NCI-H1930 (cell line): ENCODE measurements at places on chromosomes 5 and 9.

- DNase-seq: no peak
Measured at GRCh38 chr9:98097836-98098235, 21.2 kb downstream of the TRIM14 start.

DNA sequence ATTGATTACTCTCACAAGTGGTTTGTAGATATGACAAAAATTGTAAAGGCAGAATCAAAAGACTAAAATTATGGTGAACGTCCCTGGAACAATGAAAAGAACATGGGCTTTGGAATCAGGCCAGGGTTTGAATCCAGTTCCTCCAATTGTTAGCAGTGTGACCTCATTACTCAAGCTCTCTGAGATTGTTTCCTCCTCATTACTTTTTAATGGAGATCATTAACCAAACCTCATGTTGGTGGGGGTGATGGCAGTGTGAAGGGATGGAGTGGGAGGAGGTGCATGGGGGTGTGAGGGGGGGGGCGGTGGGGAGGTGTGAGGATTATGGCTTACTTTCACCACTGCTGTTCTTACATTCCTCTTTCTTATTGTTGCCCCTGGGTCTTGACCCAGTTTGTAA, 44.1 kb upstream of the FOXE1 start:
- DNase-seq: no peak

DNA sequence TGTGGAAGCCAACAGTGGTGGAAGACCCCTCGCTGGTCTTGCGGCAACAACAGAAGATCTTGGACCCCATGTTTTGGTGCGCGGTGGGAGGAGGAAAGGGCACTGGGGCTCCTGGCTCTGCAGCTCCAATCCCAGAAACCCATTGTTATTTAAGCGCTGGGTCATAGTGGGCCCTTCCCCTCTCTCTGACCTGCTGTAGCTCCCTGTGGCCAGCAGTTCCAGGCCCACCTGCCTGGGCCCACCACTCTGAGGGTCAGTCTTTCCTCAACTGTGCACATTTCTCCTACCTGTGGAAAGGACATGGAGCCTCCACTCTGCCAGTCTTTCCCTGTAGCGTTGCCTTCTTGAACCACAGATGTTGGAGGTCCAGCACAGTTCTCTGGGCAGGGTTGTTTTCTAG, at the start of gene TEX53:
Gene TEX53 (minus strand): TSS at position 101 of the 400 bp plus-strand sequence. CDS start 31 bp downstream, at position 70.
- DNase-seq: no peak

GRCh38 chr9:69172895-69173294, 1.2 kb upstream of the TJP2 start:
- no peak for DNase-seq

- DNase-seq: no peak
Measured at GRCh38 chr9:136517950-136518349, 27.9 kb downstream of the NOTCH1 start.

DNA sequence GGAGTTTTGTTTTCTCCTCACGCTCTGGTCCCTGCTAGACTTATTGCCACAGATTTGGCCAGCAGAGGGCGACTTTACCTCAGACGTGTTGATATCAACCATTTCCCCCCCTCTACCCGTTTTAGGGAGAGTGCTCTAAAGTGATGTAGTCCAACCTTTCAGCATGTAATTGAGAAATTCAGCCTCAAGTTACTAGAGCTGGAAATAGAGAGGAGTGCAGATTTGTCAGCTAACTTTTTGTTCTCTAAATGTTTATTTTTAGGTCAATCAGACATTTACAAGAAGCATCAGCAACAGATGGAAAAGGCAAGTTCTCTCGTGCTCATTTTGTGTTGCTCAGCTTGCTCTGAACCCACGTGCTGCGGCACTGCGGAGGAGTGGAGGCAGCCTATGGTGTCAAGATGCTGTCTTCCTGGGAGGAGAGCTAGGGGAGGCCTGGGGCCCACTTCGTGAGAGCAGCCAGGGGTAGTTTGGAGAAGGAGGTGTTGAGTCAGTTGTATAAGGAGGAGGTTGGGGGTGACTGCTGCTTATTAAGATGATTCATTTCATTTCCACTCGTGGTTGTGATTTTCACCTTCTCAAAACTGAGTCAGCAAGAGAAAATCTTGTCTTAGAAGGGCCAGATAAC, 53.6 kb downstream of the GPR107 start:
- peak; percentile 16 for DNase-seq

- no peak for DNase-seq
Measured at GRCh38 chr5:134512661-134512999, 12.8 kb upstream of the JADE2 start.

- no peak for DNase-seq
Measured at GRCh38 chr9:6843742-6844141, 86.0 kb downstream of the KDM4C start.

GRCh38 chr9:21989440-21990189, 4.6 kb downstream of the CDKN2A start:
- no peak for DNase-seq

GRCh38 chr9:116099821-116100220, 53.8 kb upstream of the PAPPA start:
- DNase-seq: no peak

GRCh38 chr9:110623462-110624025, 44.0 kb upstream of the SVEP1 start:
- DNase-seq: peak; percentile 38

DNA sequence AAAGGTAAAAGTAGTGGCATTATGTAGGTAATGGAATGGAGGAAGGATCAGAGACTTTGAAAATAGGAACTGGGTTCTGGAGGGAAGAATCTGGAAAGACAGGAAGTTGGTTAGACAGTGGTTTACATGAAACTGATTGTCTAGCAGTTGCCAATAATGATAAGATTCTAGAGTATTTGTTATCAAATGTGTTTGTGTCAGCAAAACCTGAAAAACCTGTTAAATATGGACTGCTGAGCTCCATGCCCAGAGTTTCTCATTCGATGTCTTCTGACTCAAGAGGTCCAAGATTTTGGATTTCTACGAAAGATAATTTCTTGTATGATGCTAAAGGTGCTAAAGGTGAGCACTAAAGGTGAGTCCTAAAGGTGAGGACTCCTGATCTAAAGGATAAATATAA, 515.0 kb upstream of the TUSC1 start:
- no peak for DNase-seq

DNA sequence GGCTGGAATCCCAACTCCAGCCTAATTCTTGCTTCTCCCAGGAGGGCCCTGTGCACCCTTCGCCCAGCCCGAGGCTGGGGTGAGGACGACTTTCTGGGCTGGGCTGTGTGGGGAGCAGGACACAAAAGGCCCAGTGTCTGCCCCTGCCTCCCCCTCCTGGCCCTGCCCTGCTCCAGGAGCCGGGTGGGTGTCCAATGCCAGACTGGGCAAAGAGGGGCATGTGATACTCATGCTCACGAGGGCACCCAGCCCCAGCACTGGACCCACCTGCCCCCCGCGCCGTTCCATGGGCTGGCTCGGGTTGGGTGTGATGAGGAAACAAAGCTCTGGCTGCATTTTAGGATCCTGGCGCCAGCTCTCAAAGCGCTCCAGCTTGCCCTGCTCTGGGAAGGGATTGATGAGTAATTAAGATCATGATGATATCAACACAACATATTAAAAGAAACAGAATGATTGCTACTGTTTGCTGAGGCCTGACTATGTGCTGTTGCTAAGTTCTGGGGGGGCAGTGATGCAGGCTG, 30.7 kb downstream of the LHX2 start:
- no peak for DNase-seq

DNA sequence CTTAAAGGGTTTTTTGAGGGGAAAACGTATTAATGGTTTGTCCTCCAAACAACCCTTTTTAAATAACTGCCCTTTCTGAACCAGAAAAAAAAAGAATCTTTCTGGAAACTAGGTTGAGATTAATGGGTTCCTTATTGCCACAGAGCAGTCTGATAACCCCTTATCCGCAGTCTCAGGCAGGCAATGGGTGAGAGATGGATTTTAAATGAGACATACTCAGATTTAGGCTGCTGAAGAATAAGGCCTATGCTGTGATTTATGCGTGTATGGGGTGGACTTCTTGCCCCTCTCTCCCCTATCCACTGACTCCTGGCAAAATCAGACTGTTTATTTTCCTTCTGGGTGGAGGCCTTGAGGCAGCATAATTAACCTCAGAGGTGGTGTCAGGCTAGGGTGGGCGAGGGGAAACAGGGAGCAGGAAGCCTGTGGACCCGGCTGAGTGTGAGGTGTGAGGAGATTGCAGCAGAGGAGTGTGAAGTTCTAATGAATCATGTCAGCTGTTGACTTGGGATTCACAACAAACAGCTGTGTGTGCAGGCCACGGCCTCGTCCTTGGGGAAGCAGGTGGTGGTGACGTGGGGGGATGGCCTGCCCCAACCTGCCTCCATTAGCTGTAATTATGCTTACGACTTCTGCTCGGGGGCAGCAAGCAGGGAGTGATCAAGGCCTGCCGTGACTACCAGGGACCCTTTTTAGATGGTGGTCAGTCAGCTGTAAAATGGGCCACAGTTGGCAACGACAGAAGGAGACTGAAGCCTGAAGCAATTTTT, 196.4 kb downstream of the SEMA6A start:
- peak; percentile 1 for DNase-seq

DNA sequence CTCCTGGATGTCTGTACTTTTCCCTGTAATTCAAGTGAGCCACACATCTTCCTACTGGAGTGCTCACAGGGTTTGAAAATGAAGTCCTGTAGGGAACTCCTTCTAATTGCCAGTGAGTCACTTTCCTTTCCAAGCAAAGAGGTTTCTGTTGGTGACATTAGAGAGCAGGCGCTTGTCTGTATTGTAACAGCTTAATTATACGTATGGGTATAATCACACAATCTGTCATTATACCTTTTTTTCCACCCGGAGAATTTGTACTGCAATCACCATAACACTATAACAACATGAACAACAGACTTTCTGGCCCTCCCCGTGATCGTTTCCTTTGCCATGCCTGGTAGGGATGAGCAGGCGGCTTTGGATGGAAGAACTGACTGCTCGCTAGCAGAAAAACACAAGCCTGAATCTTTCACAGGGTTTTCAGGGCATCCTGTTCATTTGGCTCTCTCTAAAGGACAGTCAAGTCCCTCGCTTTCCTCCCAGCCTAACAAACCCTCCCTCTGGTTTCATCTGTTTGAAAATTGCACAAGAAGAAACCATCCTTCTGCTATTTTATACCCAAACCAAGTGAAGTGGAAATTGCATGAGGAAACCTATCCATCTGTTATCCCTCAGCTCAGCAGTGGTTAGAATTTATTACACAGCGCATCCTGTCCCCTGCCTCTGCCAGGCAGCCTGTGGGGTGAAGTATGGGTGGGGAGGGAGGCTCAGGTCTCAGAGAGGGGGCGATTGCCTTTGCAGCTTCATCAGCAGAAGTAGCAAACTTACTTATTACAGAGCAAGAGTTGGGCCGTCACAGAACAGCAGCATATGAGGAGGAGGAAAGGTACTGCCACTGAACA, 307.0 kb upstream of the TLE4 start:
- peak; percentile 60 for DNase-seq
